ENCODE measurements at places on chromosomes 3 and 15.

DNA sequence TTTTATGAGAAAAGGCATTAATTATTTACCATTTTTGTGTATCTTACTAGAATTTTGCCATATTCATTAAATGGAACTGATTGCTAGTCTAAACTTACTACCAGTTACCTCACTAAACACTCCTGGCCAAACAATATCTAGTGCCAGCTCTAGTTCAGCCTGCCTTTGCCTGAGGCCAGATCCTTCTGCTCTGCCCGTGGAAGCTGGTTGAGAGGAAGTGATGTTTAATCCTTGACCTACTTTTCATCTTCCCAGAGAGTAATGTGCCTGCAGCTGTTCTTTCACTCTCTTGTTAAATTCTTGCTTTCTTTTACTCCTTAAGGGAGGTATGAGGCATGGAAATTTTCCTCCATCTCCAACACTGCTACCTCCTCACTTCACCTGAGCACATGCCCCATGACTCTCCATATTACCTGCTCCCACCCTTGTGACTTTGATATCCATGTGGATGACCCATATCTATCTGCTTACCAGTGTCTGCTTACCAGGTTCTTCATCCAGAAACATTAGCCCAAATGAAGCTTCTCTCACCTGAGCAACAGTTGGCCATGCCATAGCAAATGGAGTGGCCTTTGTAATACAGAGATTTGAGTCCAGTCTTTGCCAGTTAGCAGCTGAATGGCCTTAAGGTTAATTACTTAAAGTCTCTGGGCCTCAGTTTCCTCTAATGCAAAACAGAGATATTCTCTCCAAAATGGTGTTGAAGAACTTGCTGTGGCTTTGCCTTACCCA lies 53.4 kb downstream of the UBE2E1 start:
- peak; percentile 53 for DNase-seq

DNA sequence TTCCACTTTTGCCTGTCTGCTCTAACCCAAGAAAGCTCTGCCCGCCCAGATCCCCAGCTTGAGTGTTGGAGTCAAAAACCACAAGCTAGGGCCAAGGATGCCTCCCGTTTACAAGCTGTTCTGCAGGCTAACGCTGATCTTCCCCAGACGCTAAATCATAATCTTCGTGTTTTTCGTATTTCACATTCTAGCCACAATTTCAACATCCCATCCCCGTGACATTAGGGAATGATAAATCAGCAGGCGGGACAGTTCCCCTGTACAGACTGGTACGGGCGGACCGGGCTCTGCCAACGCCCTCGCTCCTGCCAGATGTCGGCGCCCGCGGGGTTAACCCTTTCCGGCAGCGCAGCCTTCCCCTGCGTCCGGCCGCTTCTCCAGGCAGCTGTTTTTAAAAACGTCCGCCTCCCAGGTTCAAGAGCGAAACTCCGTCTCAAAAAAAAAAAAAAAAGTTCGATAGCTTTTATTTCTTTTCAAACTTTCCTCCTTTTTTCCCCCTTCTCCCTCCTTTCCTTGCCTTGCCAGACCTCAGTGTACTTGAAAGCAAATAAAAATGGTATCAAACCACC lies 81.0 kb upstream of the BNC1 start:
- peak; percentile 89 for DNase-seq

- no peak for DNase-seq
Measured at GRCh38 chr15:65204931-65205660, 6.2 kb downstream of the CILP start.

- DNase-seq = no peak
Measured at GRCh38 chr15:87193481-87193880, 1063.1 kb downstream of the NTRK3 start.

DNA sequence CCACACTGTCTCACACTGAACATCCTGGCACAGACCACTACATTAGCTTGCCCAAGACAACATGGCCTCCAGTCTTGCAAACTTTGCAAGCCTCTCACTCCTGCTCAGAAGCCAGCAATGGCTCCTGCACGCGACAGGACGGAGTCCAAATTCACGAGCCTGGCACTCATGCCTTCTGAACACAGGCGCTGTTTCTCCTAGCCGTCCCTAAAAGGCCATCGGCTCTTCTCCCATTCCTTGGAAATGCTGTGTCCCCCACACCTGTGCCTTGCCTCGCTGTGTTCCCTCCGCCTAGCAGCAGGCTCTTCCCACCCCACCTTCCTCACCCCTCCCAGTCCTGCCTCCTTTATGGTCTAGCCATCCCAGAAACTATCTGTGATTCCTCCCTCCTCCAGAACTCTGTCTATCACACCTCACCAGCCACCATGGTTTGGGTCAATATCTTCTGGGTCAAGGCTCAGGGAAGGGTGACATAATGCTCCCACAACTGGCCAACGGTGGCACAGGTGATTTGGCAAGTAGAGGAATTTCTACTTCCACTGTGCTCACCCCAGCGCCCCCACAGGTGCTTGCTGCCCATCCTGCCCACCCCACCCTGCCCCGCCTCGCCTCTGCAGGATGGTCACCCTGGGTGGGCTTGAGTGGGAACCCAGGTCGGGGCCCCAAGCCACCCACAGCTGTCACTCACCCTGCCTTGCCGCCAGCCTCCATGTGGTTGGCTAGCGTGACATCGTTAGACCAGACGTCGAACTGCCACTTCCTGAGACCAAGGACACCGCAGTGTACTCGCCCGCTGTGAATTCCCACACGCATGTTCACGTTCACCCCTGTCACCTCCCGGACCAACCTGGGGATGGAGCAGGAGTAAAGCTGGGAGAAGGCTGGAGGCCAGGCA lies 120.7 kb downstream of the ADCY5 start:
- DNase-seq = no peak

DNA sequence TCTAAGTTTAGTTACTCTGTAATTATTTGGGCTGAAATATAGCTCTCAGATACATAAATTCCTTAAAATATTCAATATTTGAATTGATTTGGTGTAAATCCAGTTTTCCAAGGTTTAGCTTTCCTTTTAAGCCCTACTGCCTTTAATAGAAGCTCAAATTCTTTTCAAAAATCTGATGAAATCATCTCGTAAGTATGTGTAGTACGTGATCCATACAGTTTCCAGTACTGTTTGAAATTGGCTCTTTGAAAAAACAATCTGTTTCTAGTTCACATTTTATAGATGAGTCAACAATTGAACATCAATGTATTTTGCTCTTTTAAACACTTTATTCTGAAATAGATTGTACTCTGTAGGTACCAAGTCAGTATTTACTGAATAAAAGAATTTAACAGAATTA lies 84.2 kb downstream of the LRRC49 start:
- DNase-seq = no peak

DNA sequence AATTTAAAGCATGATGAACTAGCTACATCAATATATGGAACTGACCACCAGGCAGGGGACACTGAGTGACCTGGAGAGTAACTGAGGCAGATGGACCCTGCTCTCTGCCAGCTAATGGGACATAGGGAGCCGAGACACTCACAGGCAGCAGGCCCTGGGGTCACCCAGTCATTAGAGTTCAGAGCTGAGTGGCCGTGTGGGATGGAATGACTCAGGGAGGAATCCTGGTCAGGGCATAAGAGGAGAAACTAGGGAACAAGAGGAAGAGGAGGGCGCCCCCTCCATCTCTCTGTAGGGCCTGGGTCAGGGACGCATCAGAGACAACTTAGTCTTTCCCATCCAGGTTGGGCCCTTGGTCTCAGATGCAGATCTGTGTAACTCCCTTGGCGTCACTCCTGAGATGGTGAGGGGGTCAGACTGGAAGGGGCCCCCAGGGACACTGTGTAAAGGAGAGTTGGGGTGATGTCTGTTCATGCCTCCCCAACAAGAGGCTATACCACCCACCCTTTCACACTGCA lies 39.8 kb downstream of the CCDC12 start:
- peak; percentile 82 for DNase-seq

GRCh38 chr3:179373938-179374337 lies 26.4 kb downstream of the MFN1 start:
- DNase-seq = peak; percentile 9

DNA sequence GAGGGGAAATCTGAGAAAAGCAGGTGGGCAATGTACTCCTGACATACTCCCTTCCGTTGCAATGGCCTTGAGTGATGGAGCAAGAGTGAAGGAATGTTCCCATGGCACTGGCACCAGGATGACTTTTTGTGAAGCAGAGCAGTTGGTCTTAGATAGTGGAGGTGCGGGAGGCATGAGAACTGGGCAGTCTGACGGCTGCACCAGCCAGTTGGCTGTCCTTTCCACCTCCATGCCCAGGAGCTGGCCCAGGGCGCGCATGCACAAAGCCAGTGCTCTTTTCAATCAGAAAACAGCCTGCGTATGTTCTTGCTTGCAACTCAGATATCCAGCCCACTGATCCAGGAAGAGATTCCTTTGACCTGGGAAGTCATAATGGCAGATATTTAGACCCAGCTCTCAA lies 136.8 kb downstream of the PGPEP1L start:
- no peak for DNase-seq

DNA sequence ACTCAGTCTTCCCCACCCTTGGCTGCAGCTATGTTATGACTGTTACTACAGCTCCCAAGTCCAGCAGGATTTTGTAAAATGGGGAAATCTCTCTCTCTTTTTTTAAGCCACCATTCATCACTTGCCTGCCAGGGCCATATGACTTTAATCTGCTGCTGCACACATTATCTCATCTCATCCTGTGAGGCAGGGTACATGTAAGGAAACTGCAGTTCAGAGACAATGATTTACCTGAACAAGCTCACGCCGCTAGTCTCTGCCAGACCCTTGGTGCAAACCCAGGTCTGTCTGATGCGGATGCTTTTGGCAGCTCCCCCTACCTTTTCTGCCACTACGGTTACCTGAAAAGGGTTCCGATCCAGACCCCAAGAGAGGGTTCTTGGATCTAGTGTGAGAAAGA lies 78.3 kb downstream of the CHRNA7 start:
- no peak for DNase-seq

DNA sequence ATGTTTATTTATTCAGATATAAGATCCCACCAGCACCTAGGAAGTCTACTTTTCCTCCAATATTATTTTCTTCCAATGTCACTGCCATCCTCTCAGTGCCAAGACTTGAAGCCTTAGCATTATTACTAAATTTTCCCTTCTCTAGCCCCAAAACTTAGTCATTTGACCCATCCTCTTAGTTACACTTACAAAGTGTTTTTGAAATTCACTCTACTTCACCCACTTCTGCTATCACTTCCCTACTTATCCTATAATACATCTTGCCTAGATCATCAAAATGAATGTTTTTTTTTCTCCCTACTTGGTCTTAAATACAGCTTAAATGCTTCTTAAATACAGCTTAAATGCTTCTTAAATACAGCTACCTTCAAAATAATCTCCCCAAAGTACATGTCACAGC lies 376.6 kb downstream of the RSL24D1 start:
- DNase-seq = peak; percentile 22

- no peak for DNase-seq
Measured at GRCh38 chr3:65786890-65787289, 251.8 kb downstream of the MAGI1 start.

GRCh38 chr3:43095370-43095769 lies 10.5 kb downstream of the POMGNT2 start:
- no peak for DNase-seq

GRCh38 chr3:177069514-177070329 lies 127.6 kb downstream of the TBL1XR1 start:
- no peak for DNase-seq

DNA sequence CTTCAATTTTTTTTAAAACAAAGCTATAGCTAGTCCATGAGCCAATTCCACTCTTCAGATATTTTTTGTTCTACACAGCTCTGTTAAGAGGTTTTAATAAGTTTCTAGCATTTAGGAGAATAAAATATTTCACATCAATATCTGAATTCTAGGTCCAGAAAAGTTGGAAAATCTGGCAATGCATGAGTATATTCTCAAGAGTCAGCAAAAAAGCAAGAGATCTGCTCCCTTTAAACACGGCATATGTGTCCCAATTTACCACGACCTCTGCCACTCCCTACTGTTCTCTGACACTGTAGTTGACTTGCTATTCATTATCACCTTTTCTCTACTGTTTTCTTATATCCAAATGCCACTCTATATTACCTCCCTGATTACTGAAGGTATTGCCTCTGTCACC lies 145.1 kb upstream of the TGFBR2 start:
- DNase-seq = no peak

DNA sequence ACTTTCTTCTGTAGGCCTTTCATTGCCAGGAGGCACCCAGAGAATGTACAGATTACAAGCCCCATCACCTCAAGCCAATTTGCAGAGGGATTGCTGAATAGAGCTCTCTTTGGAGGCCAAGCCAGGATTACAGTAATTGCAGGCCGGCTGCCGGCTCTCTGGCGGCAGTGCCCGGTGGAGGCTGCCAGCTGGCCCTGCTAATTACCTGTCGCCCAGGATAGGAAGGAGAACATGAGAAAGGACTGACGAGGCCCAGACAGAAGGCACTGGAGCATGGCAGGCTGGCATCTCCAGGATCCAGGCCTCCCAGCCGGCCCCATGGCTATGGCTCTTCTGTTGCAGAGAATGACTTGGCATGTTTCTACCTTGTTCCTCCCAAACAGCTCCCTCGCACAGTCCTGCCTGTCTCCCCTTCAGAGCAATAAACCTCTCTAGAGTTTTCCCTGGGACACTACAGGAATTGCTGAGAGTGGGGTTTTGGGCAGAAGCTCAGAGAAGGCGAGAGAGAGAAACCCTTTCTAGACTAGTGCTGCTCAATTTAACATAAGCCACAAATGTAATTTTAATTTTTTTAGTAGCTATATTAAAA lies 273.6 kb upstream of the PROK2 start:
- DNase-seq = no peak

DNA sequence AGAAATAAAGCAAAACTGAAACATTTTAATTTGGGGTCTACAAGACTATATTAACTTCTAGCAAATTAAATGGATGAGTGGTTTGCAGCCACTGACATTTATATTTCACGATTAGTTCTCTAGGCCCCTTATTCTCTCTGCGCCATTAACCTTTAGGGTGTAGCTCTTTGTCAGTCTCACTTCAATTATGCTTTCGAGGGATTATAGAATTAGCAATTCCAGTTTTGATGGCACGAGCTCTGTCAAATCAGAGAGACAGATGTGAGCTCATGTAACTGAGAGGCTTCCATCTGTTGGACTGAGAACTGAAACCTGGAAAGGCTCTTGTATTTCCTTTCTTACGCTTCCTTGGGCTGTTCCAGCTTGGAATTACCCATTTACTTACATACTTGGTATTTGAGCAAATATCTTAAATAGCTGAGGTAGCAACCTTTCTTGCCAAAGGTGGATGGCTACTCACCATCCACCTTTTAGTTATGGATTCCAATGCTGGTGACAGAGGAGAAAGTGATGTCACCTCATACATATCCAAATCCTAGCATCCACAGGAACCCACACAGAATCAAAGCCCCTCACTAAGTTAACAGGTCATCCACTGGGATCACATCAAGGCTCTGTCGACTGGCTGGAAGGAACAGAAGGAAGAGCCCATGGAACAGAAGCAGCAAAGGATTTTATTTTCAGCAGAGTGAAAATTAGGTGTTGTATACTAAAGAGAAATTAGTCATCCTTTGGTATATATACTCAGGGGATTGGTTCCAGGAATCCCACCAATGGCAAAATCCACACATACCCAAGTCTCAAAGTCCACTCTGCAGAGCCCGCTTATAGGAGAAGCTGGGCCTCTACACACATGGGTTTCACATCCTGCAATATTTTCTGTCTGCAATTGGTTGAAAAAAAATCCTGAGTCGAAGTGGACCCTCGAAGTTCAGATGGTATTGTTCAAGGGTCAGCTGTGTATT lies 20.8 kb downstream of the VGLL4 start:
- no peak for DNase-seq

GRCh38 chr3:126446301-126446700 lies 29.4 kb downstream of the ZXDC start:
- DNase-seq = no peak

All from suppressor macrophage (primary cell).